Activated naive CD8-positive, alpha-beta T cell treated with anti-CD3 and anti-CD28 coated beads, Interleukin-2, amount 10 ng/mL, durations not matched to agents 7 days and 5 days (primary cell): ENCODE measurements at places on chromosomes 2 and 18. TPM values are rescaled to one million over a fixed set of nuclear protein-coding genes. Genes with fewer than 3 reads are reported as not detected.

The DNER gene
- total RNA-seq = not detected

The CELF4 gene
- total RNA-seq = not detected

The CYS1 gene
- 0.11 TPM for total RNA-seq

The GRB14 gene
- not detected for total RNA-seq

The CDK5R2 gene
- total RNA-seq = not detected

The NBEAL1 gene
- 19.6 TPM for total RNA-seq

The CXCR1 gene
- total RNA-seq = 0.14 TPM
